ENCODE measurements at places on chromosomes 1 and 21.

GRCh38 chr1:45403298-45403697 lies 63.1 kb upstream of the MUTYH start:
- DNase-seq: no peak

DNA sequence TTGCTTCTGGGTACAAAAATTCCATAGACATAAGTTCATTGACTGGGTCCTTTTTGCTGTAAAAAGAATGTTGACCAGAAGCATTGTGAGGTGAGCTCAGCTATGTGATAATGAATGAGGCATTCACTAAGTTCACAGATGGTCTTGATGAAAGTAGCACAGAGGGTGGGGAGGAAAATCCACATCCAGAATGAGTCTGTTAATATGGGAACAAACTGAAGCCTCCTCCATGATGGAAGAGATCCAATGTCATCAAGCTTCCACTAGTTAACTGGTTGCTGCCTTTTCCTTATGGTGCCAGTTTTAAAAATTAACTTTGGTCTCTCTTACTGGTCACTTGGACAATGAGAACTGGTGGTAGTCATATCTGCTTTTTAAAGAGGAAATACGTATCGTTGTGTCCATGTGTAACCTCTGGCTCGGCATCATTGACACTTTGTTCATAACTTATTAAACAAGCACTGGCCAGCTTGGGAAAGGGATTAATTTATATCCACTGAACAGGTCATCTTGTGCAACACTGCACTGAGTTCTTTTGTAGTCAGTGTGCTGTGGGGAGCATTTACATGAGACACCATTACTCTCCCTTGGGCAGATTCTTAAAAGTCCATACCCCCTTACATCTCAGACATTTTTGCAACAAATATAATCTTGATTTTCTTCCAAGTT lies 88.6 kb downstream of the ADAMTS1 start:
- peak; percentile 80 for DNase-seq

DNA sequence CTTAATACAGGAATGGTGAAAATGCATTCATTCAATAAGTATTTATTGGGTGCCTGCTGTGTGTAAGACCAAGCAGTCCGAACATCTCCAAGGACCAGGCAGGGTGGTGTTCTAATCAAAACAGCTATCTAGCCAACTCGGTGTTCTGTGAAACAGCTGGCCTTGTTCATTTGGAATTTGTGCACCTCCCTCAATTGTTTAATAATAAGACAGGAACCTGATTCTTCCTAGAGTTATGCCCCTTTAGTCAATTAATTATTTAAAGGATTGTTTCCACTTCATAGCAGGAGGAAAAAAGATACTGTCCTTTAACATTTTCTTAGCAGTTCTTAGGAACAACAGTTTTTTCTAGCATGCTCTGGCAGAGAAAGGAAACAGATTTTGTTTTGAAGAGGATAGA lies 30.4 kb downstream of the S100A10 start:
- no peak for DNase-seq

DNA sequence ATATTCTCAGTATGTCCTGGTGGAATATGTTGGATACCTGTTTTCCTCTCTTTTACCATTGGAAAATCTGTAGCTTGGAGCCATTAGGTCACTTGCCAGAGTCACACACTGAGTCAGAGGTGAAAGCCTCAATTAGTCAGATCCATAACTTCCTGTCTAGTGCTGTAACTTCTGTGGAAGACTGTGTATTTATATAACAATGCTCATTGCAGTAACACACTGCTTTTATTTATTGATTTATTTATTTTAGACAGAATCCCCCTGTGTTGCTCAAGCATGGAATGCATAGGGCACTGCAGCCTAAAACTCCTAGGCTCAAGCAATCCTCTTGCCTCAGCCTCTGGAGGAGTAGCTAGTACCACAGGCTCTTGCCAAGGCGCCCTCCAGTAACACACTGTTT lies 1.3 kb upstream of the DOCK7 start:
- peak; percentile 84 for DNase-seq

DNA sequence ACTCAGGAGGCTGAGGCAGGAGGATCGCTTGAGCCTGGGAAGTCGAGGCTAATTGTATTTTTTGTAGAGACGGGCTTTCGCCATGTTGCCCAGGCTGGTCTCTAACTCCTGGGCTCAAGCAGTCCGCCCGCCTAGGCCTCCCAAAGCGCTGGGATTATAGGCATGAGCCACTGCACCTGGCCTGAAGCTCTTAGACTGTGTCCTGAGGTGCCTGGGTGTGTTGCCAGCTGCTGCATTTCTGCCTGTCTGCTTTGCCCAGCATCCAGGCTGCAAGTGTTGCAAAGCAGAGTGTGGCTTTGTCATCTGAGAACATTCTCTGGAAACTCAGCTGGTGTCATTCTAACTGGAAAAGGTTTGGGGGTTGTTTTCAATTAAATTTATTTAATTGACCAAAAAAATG lies 105.0 kb downstream of the HUNK start:
- no peak for DNase-seq

DNA sequence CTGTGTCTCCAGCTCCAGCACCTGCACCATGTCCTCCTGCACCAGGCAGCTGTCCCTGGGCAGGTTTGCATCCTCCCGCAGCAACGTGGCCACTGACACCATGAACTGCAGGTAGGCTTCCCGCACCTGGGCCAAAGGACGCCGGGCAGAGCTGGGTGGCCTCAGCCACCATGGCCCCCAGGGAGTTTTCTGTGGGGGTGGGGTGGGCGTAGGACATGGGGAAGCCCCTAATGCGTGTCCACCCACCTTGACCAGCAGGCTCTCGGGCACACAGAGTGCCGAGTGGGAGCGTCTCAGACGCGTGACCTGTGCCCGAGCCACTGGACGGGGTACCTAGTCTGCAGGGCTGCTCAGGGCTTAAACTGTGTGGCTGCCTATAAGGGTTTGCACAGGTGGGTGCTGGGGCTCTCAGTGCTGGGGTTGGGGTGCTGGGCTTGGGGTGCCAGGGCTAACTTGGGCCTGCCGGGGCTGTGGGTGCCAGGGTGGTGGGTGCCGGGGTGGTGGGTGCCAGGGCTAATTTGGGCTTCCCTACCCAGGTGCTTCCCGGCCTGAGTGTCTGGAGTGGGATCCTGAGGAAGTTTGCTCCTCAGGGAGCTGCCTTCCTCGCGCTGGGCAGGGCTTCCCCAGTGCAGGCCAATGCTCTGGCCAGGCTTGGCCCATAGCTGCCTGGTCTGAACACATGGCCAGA lies 17.7 kb downstream of the PRXL2B start:
- no peak for DNase-seq

- DNase-seq: peak; percentile 24
Measured at GRCh38 chr1:39450956-39451606, 40.4 kb upstream of the BMP8A start.

- DNase-seq: no peak
Measured at GRCh38 chr1:161932668-161933067, 91.0 kb downstream of the OLFML2B start.

DNA sequence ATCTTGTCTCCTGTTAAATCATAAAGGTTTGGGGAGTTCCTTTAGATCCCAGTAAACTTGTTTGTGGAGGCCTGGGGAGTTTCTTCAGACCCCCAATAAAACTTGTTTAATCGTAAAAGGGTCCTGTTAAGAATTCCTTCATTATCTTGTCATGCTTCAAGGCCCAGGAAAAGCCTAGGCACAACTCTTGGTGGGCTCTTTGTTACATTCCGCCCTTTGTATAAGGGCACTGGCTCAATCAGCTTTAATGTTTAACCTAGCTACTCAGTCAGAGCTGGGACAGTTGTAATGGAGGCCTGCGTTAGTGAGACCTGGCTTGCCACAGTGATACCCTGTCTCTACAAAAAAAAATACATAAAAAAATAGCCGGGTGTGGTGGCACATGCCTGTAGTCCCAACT lies 77.2 kb downstream of the MPZL1 start:
- no peak for DNase-seq

DNA sequence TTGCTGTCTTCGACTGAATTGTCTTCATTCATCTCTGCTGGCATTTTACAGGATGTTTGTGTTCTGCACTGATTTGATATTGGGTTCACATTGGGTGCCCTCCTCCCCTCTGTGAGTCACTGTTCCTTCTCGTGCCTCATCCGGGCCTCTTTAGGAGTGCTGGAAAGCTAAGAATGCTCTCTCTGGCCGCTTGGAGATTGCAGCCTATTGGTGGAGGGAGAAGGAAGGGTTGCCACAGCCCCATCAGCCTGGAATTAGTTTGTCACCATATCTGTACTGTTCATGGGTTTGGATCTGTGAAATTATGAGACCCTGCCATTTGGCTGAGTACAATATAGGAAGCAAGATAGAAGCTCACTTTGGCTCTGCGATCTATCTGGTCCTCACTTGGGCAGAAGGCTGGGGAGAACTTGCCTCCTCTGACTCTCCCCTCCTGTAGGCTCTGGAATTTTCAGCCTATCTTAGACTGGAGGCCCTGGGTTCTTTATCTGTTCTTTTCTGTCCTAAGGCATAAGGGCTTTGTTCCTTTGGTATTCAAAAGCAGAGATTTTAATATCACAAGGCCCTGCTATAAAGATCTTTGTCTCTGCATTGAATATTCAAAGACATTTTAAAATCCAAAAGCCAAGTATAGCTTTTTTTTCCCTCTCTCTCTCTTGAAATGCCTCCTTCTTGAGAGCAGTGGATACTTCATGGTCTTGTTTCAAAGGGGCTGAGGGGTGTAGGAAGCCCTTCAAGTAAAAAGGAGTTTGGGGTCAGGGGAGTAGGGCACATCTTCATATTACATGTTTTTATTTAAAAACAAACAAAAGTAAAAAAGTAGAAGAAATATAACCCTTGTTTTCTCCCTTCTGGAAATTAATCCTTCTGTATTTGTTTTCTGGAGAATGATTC lies 347.9 kb downstream of the ZP4 start:
- peak; percentile 6 for DNase-seq

- DNase-seq: no peak
Measured at GRCh38 chr1:85734931-85735330, 26.7 kb upstream of the ZNHIT6 start.

DNA sequence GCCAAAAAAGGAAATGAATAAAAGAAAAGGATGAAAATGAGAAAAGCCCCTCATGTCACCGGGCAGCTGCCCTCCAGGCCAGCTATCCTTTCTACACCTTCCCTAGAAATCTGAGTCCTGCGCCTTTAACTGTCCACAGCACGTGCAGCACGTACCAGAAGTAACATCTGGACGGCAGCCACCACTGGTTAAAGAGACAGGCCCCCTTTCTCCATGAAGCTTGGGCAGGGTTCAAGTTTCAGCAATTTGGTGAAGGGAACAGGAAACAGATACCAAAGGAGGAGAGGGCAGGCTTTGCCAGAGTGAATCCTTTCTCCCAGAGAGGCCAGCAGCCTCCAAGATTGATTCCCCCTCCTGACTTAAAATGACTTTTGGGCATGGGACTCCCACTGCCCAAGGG lies 3.6 kb upstream of the KIAA2013 start:
- peak; percentile 89 for DNase-seq

GRCh38 chr21:46509741-46510502 lies 51.2 kb downstream of the DIP2A start:
- DNase-seq: no peak

DNA sequence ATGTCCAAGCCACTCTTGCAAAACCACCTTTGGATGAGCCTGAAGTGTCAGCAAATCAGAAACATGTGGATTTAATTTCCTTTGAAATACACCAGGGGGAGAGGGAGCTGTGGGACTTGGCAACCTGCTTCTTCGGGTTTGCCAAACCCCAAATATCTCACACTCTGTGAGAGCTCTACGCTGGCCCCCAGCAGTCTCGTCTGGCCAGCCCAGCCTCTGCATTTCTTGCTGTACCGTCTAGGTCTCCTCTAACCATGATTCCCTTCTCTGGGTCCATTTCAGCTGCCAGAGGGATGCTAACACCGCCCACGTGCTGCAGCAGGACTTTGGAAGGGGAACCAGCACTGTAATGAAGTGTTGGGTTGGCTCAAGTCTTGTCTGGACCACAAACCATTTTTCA lies 114.6 kb downstream of the MRPS6 start:
- DNase-seq: no peak

DNA sequence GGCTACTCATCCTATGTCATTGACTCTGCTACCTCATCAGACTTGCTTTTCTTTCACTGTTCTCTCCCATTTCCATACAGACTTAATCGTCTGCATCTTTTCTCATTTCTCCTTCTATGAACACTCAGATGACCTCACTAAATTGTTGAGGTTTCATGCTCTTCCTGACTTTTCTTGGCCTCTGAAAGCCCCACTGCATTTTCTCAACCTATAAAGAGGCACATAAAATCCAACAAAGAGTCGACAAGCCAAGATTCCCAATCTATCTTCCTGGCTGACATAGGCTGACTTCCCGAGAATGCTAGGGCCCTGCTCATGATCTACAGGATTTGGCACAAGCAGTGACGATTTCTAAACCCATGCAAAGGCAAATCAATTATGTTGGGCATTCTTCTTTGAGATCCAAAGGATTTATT lies 280.8 kb upstream of the DPYD start:
- peak; percentile 78 for DNase-seq

DNA sequence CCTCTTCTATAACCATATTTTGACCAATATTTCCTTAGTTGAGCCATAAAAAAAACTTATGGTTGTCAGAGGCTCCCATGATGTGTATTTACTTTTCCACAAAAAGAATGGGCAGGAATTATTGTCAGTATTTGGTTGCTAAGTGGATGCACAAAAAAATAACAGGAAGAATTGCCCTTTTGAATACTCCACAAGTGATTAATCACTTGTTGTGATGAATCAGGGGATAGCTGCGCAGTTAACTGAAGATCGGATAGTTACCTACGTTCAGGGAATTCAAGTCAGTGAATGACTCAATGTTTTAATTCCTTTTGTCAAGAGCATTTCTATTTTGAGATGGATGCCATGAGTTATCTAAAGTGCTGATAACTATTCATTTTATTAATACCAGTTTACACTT lies 785.2 kb upstream of the B3GALT2 start:
- peak; percentile 88 for DNase-seq

DNA sequence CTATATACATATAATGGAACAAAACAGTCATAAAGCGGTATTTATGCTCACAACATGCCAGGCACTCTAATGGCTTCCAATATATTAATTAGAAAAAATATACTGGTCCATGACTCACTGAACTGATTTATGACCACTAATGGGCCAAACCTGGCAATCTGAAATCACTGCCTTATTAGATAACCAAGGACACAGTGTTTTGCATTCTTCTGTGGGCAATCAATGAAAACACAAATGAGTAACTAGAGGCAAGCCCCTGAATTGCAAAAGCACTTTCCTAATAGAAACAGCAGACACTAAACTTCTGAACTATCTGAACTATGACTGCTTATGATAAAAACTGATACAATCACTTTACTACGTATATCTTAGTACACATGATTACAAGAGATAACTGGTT lies 3.5 kb downstream of the GCLM start:
- DNase-seq: peak; percentile 64

Measured in EL (cell line).